ENCODE measurements at places on chromosomes 2 and 18.

GRCh38 chr18:59898609-59899297 is 1.0 kb upstream of the PMAIP1 start:
- H3K36me3 ChIP-seq, result no peaks in the 10 kb centered on the region
- peak overlapping the region; percentile 97 for H3K27ac ChIP-seq
- H3K27me3 ChIP-seq, result no peaks in the 10 kb centered on the region
- H3K4me3 ChIP-seq, result peak overlapping the region; percentile 98

DNA sequence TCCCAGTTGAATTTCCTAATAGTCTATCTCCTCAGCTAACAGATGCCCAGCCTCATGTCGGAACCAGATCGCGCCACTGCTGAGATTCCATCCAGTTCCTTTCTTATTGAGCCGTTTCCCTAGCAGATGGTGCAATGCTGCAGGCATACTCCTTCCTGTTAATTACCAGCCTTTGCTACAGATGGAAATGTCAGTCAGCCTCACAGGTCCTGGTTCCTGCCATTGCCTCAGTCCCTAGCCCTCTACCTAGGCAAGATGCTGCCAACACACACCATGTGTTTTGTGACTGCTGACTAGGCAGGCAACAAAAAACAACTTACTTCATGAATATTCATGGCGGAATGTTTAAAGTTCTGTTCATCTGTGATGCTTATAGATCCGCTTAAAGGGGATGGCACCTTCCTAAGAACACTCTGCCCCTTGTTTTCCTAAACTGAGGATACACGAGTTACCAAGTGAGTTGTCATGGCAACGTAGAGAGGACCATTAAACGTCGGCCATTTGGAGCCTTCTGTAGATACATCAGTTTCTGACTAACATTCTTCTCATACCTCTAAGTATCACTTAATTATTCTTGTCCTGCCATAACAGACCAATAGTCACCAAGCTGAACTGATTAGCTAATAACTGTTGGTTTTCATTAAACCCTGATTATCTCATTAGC is 749.5 kb downstream of the RNF144A start:
- H3K27me3 ChIP-seq, result peaks cover 6% of the 10 kb centered on the region
- no peak overlapping the region for H3K4me3 ChIP-seq
- H3K36me3 ChIP-seq, result no peaks in the 10 kb centered on the region
- no peak overlapping the region for H3K27ac ChIP-seq
- no peak for DNase-seq
- no peaks in the 10 kb centered on the region for H3K4me1 ChIP-seq

DNA sequence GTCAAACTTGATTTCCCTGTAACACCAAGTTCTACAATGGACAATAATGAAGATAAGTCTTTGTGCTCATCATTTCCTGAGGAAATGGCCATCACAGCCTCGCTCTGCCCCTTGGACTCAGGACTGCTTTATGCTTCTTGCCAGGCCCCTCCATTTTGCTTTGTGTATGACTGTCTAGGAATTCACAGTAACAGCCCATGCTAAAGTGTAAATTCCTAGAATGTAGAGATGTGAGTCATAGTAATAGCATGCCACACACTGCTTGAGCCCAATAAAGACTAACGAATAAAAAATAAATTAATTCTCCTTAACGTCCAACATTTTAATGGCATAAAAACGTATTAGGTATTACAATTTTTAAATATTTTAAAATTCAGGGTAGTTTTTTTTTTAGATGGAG is 226.5 kb downstream of the PID1 start:
- no peaks in the 10 kb centered on the region for H3K4me1 ChIP-seq
- no peak overlapping the region for H3K27ac ChIP-seq
- no peak overlapping the region for H3K4me3 ChIP-seq
- DNase-seq, result no peak

GRCh38 chr2:163541943-163542342 is 193.9 kb downstream of the FIGN start:
- H3K27ac ChIP-seq, result no peak overlapping the region
- H3K4me3 ChIP-seq, result no peak overlapping the region
- no peak for DNase-seq
- no peaks in the 10 kb centered on the region for H3K27me3 ChIP-seq
- H3K4me1 ChIP-seq, result no peaks in the 10 kb centered on the region

DNA sequence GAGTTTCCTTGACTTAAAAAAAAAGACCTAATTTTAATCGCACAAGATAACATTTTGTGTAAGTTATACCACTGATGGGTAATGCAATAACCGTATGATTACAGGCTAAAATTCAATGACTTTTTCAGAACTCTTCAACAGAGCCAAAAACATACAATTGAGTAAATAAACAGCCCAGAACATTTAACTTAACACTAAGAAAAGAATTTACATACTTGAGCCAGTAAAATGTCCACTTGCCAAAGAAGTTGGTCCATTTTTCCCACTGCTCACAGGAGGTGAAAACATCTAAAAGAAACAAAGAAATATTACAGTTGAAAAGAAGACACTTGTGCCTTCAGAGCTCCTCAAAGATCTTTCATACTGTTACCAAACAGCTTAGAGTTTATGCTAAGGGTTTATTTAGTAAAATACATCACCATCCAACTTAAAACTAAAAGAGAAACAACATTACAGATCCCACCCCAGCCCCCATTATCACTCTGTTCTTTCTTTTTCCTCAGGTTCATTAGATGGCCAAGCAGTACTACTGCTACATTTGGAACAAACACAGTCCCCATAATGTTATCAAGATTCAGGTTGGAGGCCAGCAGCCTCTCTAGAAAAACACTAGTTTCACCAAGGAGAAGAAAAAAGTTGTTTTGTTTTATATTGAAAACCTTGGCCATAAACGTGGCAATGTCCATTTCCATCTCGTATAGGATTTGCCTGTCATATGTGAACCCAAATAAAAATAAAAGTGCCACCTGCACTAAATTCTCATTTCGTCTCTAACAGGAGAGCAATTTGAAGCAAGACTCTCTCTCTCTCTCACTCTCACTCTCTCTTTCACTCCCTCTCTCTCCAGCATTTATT is 2.7 kb downstream of the TCF4 start:
- H3K4me1 ChIP-seq, result peaks cover 34% of the 10 kb centered on the region
- peak overlapping the region; percentile 51 for H3K27ac ChIP-seq
- H3K27me3 ChIP-seq, result no peaks in the 10 kb centered on the region
- no peaks in the 10 kb centered on the region for H3K36me3 ChIP-seq
- peak overlapping the region; percentile 98 for H3K4me3 ChIP-seq
- no peak for DNase-seq
